PC-3 (cell line): ENCODE measurements at places on chromosomes 2 and 18. TPM values are rescaled to one million over a fixed set of nuclear protein-coding genes. Genes with fewer than 3 reads are reported as not detected.

DNA sequence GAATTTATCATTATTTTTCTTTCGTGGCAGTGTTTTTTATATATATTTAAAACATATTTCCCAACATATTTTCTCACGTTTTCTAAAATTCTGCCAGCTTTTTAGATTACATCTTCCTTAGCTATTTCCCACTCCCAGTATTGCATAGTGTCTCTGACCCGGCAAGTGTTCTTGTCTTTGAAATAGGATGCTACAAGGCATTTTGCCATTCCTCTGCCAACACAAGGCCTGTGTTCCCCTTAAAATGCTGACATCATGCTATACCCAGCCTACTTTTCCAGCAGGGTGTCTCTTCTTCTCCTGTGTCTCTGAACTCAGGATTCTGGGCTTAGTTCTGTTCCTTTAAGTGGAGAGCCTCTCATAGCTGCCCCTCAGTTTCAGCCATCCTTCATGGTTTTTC lies 115.2 kb downstream of the DIS3L2 start:
- DNase-seq, result no peak

Gene C2orf81
- 1.6 and 2.4 TPM in 2 replicates for total RNA-seq

Gene HAAO
- total RNA-seq, result not detected in 2 replicates

Gene GALNT5
- 0.04 TPM in 1 of 2 replicates, not detected in the other for total RNA-seq

Gene FBXO15
- 0.87 and 2.8 TPM in 2 replicates for total RNA-seq

Gene CHST10
- total RNA-seq, result 13.4 and 17.8 TPM in 2 replicates

Gene KCNJ13
- not detected in 2 replicates for total RNA-seq
